ENCODE measurements at places on chromosomes 7 and 10.

- DNase-seq: no peak
Observed at GRCh38 chr7:113267885-113268284, 149.5 kb upstream of the SMIM30 start.

- DNase-seq: no peak
Observed at GRCh38 chr7:2005786-2006185, 227.0 kb downstream of the MAD1L1 start.

GRCh38 chr7:128835231-128835751, 5.1 kb downstream of the FLNC start:
- DNase-seq: no peak

DNA sequence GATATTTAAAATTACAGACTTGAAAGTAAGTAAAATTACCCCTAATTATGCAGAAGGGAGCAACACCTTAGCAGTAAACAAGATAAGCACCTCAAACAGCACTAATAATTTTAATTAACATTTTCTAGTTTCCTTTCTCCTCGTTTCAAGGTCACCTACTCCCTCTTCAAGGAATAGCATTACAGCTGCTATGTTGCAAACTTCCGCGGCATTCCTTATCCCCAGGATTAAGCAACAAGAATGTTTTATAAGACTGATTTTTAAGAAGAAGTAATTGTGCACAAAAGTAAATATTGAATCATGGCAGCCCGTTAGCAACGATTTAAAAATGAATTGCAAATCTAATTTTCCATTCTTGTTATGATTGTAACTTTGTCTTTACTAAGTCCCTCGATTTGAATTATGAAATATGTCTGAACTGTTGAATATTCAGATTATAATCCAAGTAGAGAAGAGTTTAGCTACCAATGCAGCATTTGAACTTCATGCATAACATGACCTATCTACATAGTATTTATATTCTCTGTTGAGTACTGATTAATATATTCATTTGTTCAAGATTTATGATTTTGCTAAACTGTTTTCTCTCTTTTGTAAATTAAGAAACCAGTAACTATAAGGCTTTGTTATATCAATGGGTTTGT, 593.5 kb upstream of the MGMT start:
- no peak for DNase-seq

- no peak for DNase-seq
Observed at GRCh38 chr10:49144058-49144720, 10.4 kb upstream of the FAM170B start.

DNA sequence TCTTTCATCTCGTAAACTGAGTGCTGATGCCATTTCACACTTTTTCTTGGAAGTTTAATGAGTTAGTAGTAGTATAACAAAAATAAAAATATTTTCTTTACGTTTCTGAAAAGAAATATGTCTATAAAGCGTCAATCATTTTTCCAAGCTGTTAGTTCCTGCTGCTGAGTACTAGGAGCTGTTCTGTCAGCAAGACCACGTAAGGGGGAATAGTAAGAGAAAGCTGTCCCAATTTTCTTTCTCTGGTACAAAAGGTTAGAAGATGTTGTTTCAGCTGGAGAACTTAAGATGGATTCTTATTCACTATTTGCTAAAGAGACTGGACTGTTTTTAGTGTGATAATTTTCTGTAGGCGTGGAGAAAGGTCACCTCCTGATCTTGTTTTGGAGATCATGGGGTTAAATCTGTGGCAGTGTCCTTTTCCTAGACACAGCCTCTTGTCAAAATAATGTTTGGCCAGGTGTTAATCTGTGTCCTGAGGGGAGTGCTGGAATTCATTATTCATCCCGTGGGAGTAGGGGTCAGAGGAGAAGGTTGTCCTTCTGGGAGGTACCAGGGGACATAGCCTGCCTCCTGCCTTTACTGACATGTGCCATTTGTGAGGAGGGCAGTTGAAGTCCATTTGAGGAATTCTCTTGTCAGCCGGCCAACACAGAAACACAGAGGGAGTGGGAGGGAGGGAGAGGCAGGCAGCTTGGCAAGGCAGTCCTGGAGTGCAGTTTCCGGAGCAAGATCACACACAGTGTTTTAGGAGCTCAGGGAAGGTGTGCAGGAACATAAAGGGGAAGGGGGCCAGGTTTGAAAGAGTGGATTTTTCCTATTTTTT, 368.7 kb downstream of the AUTS2 start:
- no peak for DNase-seq

- no peak for DNase-seq
Observed at GRCh38 chr7:47373871-47374451, 207.9 kb downstream of the TNS3 start.

DNA sequence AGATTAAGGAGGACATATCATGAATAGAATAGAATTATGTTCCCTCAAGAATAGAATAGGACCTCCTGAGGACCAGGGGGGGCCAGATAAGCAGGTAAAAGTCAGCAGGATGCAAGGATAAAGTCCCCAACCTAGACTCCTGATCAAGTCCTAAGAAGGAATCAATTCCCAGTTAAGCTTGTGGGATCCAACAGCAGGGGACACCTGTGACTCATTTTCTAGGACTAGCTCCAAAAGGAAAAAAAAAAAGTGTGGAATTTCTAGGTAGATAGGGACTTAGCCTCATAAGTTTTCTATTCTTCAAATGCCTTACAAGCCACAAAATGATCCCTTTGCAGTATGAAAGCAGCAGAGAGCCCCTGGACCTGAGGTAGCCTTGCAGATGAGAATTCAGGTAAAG, 336.2 kb downstream of the WDR11 start:
- no peak for DNase-seq
